Activated T-helper 1 cell treated with anti-CD3 and anti-CD28 coated beads, Interleukin-2, amount 50 U/mL, for 16 hours (primary cell): ENCODE measurements at places on chromosomes 6 and 20.

- no peak for DNase-seq
Measured at GRCh38 chr20:14860410-14860814, 523.0 kb upstream of the FLRT3 start.

DNA sequence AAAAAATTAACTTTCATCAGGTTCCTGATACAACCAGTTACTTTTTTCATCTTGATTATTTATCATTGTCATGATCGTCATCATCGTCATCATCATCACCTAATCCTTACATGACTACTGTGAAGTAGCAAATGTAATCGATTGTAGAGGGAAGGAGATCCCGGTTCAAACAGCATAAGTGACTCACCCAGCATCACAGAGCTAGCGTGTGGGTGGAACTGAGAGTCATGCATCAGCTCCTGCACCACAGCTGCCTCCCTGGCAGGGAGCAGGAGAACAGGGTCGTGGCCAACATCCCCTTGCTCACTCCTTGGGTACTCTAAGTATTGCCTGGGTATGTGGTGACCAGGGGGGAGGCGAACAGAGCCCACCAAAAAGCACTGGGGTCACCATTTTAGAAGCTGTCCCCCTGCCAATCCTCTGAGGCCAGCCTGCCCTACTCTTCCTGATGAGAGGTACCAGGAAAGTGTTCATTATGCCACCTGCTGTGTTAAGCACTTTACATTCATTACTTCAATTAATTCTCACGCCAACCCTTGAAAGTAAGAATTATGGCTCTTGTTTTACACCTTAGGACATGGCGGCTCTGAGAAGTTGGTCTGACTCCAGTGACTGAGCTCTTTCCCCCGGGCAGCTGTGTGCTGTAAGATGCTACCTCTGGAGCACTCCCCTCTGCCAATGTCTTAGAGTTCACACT, 425.2 kb downstream of the CD83 start:
- peak; percentile 38 for DNase-seq

- DNase-seq: peak; percentile 20
Measured at GRCh38 chr20:52494244-52494643, 302.7 kb upstream of the ZFP64 start.

GRCh38 chr6:150255840-150256239, 113.0 kb upstream of the IYD start:
- no peak for DNase-seq

- DNase-seq: no peak
Measured at GRCh38 chr20:38386004-38386403, 39.7 kb downstream of the LBP start.

DNA sequence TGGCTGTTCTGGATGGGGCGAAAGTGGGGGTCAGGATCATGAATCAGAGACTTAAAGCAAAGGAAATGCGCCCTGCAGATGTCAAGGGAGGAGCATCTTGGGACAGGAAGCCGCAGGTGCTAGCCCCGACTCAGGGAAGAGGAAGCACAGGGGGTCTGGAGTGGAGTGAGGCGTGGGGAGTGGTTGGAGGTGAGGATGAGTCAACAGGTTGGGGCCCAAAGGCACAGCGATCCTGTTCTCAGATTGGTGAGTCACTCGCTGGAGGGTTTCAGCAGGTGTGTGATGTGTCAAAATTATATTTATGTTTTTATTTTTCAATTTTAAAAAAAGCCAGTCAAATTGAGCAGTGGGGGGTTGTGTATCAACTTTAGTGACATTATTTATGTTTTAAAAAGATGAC, 19.0 kb downstream of the PACSIN1 start:
- DNase-seq: peak; percentile 55

GRCh38 chr6:110710115-110710514, 105.2 kb downstream of the CDK19 start:
- no peak for DNase-seq

- DNase-seq: no peak
Measured at GRCh38 chr20:52419205-52419604, 227.6 kb upstream of the ZFP64 start.

DNA sequence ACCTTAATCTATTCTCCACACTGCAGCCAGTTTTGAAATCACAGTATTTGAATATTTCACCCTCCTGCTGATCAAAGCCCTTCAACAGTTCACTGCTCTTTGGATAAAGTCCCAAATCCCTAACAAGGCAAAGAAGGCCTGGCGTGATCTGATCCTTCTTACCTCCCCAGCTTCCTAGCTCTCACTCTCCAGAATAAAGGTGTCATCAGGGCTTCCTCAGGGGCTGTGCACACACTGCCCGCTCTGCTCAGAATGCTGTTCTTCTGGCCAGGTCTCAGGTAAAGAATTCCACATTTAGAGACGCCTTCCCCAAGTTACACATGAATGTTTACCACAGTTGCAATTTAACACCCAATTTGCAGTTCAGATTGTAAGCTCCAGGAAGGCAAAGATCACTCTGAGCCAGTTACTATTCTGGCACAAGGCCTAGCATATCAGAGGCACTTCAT, 58.9 kb upstream of the MCM9 start:
- DNase-seq: no peak

DNA sequence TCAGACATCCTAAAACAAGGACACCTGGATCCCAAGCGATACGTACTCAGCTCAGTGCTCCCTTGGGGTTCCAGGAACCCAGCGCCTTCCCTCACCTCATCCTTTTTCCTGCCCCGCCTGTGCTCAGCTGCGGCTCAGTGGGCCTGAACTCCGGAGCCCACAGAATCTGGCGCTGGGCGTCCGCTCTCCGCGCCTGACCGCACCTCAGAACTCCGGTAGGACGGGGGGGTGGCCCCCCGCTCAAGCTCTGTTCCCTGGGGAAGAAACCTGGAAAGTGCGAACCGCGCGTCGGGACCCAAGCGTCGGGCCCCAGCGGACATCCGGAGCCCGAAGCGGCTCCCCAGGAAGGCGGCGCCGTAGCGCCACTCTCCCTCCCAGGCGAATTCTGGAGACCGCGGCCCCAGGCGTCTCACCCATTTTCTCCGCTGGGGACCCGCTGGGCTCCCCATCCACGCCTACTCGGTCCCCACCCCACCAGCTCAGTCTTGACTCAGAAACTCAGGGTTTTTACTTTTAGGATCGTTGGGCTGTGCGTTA, 336 bp upstream of the LY6G5C start:
- no peak for DNase-seq

GRCh38 chr6:31349301-31349700, 7.7 kb downstream of the HLA-B start:
- no peak for DNase-seq

GRCh38 chr6:13946506-13946905, 21.8 kb downstream of the RNF182 start:
- DNase-seq: no peak

DNA sequence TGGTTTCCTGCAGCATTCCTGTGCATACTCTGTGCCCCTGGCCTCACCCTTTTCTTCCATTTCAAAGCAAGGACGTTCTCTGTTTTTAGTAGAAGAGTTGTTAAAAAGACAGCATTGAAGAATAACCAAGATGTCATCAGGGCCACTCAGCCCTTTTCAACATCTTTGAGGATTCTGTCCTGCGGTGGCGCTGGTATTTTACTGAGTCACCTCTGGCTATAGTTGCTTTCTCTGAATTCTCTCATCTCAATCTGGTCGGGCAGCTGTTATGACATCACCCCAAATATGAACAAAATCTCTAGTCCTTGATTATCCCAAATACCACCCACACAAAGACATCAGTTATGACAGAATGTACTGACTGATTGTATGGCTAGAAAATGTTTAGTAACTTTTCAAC, 204.2 kb downstream of the GRIK2 start:
- no peak for DNase-seq

GRCh38 chr6:137927777-137928218, 60.7 kb downstream of the TNFAIP3 start:
- peak; percentile 23 for DNase-seq
